ENCODE measurements at places on chromosomes 4 and X. TPM values are rescaled to one million over a fixed set of nuclear protein-coding genes. Genes with fewer than 3 reads are reported as not detected.

DNA sequence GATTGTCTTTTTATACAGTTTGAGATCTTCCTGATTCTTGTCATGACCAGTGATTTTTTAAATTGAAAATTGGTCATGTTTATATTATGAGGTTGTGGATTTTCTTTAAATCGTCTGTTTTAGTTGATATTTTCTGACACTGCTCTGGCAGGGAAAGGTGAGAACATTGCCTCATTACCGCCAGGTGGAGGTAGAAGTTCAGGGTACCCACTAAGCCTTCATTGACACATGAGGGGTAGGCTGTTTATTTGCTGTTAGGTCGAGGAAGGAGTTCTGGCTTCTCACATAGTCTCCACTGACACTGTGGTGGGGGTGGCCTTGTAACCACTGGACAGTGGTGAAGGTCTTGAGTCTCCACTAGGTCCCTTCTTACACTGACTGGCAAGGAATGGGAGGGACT, 117.6 kb upstream of the GPR101 start:
- peak; percentile 61 for DNase-seq

DNA sequence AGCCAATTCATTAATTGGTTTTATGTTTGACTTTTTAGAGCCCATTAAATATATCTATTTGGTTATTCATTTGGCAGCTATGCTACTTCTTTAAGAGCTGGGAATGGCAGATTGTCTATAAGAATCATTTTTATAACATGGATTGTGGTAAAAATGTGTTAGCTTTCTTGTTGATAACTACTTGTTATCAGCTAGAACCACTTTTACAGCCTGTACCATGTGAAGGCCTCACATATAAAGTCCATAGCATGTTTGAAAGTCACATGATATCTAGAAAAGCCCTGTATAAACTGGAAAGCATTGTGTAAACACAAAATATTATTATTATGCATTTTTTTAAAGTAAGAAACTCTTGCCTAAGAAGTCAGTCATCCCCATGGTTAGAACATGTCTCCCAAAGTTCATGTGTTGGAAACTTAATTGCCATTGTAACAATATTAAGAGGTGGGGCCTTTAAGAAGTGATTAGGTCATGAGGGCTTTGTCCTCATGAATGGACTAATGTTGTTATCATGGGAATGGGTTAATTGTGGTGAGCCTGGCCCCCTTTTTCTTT, 110.9 kb upstream of the BMP2K start:
- DNase-seq, result no peak

PPP2R2C gene
- 19.2 TPM for total RNA-seq

PNMA6A gene
- 7.6 TPM for total RNA-seq
